Foreskin keratinocyte (primary cell): ENCODE measurements at places on chromosomes 3 and 15. TPM values are rescaled to one million over a fixed set of nuclear protein-coding genes. Genes with fewer than 3 reads are reported as not detected.

DNA sequence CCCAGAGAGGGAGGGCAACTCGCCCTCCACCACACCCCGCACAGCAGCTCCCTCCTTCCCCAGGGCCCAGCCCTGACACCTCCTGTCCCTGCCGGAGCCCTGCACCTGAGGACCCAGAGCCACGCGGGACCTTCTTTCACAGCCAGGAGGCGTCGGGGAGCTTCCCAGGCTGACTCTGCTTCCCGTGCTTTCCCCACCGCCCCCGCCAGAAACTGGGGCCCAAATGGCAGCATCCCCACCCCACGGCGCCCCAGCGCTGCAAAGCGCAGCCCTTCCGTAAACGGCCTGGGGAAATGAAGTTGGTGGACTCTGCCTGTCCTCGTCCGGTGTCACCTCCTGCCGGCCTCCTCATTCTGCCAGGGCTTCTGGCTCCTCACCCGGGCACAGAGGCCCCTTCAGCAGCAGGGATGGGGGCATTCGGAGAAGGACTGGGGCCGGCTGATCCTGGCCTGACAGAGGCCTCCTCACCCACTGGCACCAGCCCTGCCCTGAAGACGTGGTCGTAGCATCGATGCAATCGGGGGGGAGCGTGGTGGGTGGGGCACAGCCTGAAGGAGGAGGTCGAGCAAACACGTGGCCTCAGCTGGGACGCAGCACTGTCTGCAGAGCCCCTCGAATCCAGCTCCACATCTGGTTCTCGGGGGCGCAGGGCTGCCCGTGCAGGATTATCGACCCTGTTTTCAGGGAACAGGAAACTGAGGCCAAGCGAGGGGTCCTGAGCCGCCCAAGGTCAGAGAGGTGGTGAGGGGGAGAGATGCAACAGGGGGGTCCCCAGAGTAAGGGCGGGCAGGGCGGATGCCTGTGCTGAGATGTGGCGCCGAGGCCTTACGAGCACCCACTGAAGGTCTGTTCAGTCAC, 235.4 kb downstream of the XXYLT1 start:
- no peak for DNase-seq

MAP6D1 gene
- polyA plus RNA-seq, result 1.4 and 1.5 TPM in 2 replicates

SLC26A6 gene
- 32.1 and 34.2 TPM in 2 replicates for polyA plus RNA-seq

CYP8B1 gene
- polyA plus RNA-seq, result not detected in 2 replicates

RARRES1 gene
- polyA plus RNA-seq, result 0.04 TPM in 1 of 2 replicates, not detected in the other
